ENCODE measurements at places on chromosomes 11 and 22.

DNA sequence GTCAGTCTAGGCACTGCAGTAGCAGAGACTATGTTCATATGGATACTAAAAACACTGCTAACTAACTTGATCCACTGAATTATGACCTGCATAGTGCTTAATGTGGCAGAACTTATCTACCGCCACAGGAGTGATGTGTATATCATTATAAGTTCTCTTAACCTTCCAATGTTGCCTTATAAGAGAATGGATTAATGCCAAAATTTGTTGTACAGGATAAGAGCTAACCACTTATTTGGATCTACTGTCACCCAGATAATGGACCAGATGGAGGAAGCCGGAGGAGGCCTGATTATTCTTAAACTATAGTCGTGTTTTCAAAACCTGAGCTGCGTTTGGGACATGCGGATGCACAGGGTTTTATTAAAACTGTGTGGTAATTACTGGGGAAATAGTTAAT is 1.9 kb upstream of the OR51B4 start:
- no peak for DNase-seq

DNA sequence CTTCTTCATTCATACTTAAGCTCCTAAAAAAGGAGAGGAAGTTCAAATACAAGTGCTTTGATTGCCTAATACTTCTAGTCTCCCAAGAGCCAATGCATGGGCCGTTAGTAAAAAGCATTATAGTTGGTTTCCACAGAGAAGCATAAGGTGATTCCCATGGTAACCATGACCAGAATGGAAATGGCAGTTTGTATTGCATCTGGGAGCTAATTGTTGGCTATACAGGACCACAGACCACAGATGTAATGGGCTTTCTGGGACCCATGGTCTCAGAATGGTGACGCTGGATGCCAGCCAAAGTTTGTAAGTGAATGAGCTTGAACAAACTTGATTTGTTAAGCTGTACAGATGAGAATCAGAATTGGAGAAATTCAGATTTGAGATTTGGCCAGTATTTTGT is 333.9 kb upstream of the C11orf87 start:
- DNase-seq = no peak

DNA sequence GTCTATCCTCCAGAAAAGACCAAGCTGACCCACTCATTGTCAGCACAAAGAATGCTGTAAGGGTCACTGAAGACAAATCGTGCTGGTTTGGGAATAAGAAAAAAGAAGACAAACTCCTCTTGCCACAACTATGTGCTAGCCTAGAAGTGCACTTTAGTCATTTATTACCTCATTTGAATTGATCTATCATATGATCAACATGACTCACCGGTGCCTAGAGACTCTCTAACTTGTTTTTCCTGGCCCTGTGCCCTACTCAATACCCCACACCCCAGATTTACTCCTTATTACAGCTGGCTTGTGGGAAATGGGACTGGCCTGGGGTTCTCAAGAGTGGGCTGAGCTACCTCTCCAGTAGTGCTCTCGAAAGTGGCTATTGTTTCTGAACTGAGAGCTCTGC is 35.9 kb upstream of the HORMAD2 start:
- DNase-seq = peak; percentile 93

GRCh38 chr11:8685820-8686219 is 3.2 kb downstream of the RPL27A start:
- no peak for DNase-seq

- no peak for DNase-seq
Measured at GRCh38 chr11:41675205-41675604, 215.8 kb upstream of the LRRC4C start.

DNA sequence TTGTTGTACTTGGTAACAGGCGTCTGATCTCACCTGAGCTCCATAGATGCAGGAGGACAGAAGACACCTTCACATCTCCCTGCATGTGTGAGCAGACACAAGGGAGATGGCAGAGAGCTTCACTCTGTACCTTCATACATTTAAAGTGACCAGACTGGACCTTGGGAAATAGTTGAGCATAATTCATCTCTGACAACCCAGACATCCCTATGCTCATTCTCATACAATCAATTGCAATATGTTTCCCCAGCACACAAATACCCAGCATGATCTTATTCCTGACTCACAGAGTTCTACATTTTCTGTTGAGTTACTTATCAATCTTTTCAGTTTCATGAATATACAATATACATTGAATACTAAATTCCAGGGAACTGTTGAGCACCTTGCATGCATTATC is 488.2 kb upstream of the API5 start:
- no peak for DNase-seq

- DNase-seq = no peak
Measured at GRCh38 chr22:38171927-38172831, 9.5 kb downstream of the PLA2G6 start.

GRCh38 chr22:20786536-20786979 is 12.6 kb downstream of the SERPIND1 start:
- no peak for DNase-seq

DNA sequence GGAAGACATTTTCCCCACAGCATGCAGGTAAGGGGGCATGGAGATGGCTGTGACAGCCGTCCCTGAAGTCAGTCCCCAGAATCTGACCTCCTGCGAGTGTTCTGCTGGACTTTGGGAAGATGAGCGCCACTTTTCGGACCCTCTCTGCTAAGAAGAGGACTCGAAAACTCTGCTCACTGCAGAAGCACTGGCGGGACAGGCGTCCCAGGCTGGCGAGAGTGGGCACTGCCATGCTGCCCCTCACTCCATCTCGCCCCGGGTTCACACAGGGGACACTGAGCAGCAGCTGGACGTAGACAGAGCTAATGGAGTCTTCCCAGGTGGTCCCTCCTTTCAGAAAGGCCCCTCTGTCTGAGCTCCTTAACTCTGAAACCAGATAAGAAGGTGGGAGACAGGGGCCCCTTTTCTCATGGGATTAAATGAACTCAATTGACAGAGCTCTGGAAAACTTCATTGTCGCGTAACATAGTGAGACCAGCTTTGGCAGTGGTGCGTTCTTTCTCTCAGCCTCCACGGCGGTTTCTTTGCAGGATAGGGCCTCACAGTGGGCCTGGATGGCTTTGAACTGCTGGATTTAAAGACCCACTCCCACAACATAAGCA is 4.8 kb downstream of the ADAMTS8 start:
- no peak for DNase-seq

DNA sequence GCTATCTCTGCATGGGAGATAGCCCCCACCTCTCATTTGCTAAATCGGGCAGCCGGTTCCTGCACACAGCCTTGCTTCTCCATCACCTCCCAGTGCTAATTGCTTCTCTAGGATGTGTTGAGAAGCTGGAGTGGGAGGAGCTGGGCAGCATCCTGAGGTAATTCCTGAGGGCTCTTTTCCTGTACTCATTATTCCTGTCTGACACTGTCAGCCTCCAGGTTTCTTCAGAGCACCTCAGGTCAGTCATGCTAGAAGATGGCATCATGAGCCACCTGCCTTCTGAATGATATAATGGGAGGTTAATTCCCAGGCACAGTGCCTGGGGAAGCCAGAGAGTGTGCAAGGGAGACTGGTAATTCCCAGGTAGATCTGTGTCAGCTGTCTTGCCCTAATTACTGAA is 133.0 kb downstream of the RAB38 start:
- no peak for DNase-seq

GRCh38 chr11:123755813-123756212 is 1.5 kb upstream of the OR6X1 start:
- no peak for DNase-seq

GRCh38 chr11:94774345-94774744 is 6.2 kb downstream of the AMOTL1 start:
- peak; percentile 87 for DNase-seq

DNA sequence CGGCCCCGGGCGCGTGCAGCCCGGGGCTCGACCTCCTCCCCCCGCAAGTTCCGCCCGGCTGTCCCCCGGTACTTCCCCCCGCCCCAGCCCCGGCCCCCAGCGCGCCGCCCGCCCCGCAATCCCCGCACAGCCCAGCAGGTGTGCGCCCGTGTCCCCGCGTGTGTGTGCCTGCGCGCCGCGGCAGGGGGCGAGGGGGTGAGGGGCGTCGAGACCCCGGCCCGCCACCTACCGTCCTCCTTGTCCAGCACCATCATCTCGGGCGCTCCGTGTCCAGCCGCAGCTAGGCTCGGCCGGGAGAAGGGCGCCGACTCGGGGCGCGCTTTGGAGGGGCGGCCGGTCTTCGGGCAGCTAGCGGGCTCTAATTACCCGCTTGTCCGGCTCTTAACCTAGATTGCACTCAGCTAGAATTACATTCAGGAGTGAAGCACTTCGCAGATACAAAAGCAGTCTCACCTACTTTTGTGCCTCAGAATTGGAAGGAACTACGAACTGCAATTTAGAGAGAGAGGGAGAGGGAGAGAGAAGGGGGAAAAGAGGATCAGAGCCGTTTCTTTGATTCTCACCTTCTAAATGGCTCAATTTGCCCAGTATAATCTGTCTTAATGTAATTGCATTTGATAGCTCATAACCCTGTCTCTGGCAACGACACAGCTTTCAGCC is 439 bp downstream of the LMO1 start:
- no peak for DNase-seq

- DNase-seq = no peak
Measured at GRCh38 chr11:63599211-63600122, 14.8 kb downstream of the PLAAT3 start.

DNA sequence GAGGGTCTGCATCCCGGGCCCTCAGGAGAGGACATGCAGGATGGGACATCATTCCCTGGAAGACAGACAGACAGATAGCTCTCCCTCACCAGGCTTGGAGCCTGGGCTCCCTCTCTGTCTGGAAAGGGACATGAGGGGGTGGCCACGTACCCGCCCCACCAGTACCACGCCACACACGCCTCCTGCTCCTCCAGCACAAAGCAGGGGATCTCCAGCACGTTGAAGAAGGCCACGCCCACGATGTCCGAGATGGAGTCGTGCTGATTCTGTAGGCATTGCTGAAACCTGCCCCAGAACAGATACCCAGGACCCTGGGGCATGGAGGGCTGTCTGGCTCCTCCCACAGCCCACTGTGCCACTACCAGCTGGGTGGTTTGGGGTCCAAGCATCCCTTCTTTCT is 2.2 kb downstream of the PLA2G3 start:
- no peak for DNase-seq

DNA sequence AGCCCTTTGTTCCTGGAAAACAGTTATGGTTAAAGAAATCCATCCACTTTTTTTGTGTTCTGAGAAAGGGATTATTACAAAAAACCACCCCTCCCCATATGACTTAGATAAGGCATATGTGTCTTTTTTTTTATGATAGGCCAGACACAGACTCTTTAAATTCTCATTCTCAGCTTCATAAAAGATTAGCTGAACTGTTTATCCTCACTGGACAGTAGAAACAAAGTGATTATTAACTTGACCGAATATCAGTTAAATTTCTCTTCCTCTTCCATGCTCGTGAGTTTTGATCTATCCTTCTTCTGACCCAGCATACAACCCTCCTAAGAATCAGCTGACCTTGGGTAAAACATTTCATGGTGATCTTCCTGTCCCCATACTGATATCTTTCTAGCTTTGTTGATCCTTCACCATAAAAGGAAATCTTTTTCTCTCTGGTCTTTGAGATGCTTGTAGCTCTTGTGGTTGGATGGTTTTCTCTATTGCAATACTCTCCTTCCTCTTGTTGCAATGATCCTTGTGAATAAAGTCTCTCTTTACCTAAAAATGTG is 26.2 kb downstream of the OR2AG2 start:
- DNase-seq = no peak

- DNase-seq = no peak
Measured at GRCh38 chr11:129387434-129387833, 11.8 kb downstream of the BARX2 start.

GRCh38 chr11:12409621-12410005 is 32.2 kb downstream of the PARVA start:
- DNase-seq = no peak

DNA sequence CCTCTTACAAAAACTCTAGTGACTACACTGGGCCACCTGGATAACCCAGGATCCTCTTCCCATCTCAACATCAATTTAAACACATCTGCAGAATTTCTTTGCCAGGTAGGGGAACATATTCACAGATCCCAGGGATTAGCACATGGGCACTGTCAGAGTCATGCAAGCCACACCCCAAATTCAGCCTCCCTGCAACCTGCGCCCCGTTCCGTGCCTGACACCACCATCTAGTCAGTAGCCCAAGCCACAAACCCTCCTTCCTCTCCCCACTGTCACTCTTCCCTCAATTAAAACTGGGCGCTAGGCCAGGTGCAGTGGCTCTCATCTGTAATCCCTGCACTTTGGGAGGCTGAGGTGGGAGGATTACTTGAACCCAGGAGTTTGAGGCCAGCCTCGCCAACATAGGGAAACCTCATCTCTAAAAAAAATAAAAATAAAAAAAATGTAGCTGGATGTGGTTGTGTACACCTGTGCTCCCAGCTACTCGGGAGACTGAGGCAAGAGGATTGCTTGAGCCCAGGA is 6.4 kb downstream of the FADD start:
- no peak for DNase-seq

DNA sequence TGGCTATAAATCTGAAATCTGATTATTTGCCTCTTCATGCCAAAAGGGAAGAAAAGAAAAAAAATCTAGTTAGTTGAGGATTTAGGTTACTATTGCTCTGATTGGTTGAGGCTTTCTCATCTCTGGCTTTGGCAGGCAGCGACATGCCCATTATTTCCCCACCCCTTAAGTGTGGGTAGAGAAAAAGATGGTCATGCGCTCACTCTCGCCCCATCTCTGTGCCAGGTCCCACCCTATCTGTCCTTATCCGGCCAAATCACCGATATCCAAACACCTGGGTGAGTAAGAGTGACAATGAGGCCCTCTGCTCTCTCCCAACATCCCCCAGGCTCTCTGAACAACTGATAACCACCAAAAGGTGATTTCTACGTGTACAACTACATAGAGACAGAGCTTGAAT is 31.2 kb upstream of the SNX19 start:
- no peak for DNase-seq

DNA sequence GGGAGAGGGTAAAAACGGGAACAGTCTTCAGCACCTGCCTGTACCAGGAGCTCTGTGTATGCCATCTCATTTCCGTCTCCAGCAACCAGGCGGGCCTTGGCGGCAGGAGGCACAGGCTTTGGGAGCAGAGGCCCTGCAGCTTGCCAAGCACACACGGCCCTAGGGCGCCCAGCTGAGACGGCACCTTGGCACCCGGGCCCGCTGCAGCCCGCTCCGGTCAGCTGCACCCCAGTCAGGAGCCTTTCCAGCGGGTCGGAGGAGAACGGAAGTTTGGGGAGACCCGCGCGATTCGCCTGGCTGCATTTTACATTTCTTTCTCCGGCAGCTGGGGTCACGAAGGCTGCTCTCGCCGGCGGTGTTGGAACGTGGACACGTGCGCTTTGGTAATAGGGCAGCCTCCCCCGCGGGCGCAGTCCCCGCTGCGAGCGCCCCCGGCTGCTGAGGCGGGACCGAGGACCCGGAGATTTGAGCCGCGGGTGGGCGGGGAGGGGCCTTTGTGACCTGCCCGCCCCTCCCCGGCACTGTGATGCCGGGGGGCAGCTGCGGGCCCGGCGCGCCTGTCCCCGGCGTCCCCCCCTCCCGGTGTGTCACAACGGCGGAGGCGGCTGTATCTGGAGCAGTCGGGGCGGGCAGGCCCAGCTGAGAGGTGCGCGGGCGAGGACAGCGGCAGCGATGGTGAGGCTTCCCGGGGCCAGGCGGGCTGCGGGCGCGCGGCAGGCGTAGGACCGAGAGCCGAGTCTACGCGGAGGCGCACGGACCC is at the start of gene TUBA8:
TSS of gene TUBA8 (plus strand) at position 616 of the 760 bp plus-strand sequence. CDS start at position 673, 57 bp downstream.
- DNase-seq = no peak

GRCh38 chr11:68297812-68298658 is 14.4 kb upstream of the LRP5 start:
- no peak for DNase-seq
